ENCODE measurements at places on chromosomes 13 and 19. TPM values are rescaled to one million over a fixed set of nuclear protein-coding genes. Genes with fewer than 3 reads are reported as not detected.

GRCh38 chr13:110617321-110618072 lies 2.2 kb downstream of the NAXD start:
- no peak for DNase-seq

GRCh38 chr13:24997367-24997967 lies 98.5 kb upstream of the PABPC3 start:
- no peak for DNase-seq

GRCh38 chr19:58010507-58010906 lies 7.9 kb upstream of the ZNF606 start:
- no peak for DNase-seq

- no peak for DNase-seq
Measured at GRCh38 chr13:47454986-47455385, 546.1 kb downstream of the SUCLA2 start.

GRCh38 chr13:111467111-111467890 lies 146.9 kb downstream of the TEX29 start:
- no peak for DNase-seq

DNA sequence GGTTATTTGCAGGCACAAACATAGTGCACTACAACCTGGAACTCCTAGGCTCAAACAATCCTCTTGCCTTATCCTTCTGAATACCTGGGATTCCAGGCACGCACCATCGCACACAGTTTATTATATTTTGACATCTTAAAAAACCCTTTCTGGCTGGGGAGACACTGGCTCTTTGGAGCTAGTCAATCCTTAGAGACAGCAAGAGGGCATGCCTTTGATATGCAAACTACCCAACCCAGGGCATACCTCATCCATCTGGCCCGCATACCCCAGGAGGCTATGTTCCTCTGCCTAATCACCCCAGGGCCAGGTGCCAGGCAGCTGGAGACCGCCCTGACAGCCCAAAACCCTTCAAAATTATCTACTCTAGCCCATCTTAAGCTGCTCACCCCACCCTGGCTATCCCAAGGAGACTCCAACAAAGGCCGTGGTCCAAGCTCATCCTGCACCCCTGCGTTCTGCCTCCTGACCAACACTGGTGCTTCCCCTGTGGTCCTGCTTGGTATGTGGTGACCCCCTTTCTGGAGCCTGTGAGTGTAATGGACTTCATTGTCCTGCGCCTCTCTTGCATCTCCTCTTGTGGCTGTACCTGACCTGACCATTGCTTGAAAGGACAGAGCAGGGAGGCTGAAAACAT lies 86.4 kb downstream of the RGCC start:
- no peak for DNase-seq

GRCh38 chr19:18223860-18224524 lies 2.2 kb downstream of the PDE4C start:
- DNase-seq, result peak; percentile 57

GRCh38 chr13:25375727-25376358 lies 4.1 kb downstream of the ATP8A2 start:
- DNase-seq, result no peak

DNA sequence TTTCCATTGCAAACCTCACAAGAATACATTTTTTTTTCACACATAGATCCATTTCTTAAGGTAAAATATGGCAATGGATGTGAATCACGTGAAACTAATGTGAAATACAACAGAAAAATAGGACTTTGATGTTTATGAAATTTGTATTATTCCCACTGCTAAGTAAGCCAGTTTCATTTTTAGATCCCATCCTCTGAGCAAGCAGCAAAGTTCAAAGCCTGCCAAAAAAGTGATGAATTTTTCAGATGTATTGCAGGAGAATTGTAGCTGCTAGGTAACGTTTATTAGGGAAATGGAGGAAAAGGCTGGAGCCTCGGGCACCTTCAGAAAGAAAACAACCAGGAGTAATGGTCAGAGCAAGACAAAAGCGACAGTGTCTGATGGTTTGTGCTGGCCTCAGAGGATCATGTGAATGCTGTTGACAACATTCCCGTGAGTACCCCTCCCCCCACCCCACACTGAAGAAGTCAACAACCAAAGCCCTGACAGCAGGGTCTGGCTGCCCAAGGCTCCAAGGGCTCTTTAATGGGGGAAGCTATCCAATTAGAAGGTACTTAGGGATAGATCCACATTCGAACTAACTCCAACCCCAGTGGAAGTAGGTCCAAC lies 95.5 kb downstream of the OXGR1 start:
- no peak for DNase-seq

DNA sequence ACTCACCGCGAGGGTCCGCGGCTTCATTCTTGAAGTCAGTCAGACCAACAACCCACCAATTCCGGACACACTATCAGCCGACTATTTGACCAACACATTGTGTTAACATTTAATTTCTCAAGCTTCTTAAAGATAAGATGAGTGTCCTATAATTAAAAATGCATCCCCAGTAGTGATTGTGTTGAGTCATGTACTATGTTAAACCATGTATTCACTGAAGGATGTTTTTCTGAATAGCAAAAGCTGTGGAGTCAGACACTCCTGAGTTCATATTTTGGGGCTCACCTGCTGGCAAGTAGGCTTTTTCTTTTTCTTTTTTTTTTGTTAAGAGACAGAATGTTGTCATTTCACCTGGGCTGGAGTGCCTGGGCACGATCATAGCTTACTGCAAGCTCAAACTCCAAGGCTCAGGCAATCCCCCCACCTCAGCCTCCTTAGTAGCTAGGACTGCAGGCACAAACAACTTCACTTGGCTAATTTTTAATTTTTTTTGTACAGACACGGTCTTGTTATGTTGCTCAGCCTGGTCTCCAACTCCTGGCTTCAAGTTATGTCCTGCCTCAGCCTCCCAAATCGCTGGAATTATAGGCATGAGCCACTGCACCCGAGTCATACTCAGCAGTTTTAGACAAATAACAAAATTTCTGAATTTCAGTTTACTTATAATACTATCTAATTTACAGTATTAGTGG lies 606.9 kb downstream of the PCDH9 start:
- DNase-seq, result no peak

- DNase-seq, result no peak
Measured at GRCh38 chr13:50552424-50552966, 291.0 kb downstream of the DLEU7 start.

DNA sequence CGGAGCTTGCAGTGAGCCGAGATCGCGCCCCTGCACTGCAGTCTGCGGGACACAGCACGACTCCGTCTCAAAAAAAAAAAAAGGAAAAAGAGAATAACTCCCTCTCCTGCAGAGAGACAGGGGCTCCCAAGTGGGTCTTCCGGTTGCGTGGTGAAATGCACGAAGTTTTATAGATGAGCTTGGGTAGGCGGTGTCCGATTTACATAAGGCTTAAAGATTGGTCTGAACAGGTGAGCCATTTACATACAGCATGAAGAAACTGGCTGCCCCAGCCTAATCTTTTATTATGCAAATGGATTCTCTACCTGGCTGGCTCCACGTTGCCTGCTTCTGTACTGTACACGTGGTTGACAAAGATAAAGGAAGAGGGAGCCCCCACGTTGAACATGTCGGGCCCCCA lies 19.5 kb downstream of the ADGRE2 start:
- DNase-seq, result no peak

DNA sequence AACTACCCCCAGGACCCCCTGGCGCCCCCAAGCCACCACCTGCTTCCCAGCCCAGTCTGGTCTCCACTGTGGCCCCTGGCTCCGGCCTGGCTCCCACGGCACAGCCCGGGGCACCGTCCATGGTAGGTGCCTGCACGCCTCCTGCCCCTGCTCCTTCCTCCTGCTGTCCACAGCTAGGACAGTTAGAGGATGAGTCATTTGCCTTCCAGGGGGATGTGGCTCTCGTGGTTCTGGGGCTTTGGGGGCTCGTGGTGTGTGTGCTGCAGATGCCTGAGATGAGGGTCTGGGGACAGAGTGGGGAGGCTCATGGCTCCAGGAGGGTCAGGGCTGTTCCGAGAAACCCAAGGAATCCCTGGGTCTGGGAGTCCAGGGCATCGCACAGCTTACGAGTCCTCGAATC lies 12.7 kb downstream of the MED25 start:
- no peak for DNase-seq

- no peak for DNase-seq
Measured at GRCh38 chr13:70415136-70415535, 306.9 kb upstream of the KLHL1 start.

- DNase-seq, result no peak
Measured at GRCh38 chr13:99572921-99573320, 71.6 kb downstream of the TM9SF2 start.

GRCh38 chr13:67043901-67044300 lies 186.2 kb downstream of the PCDH9 start:
- DNase-seq, result no peak

- no peak for DNase-seq
Measured at GRCh38 chr19:19602136-19602712, 16.3 kb downstream of the PBX4 start.

DNA sequence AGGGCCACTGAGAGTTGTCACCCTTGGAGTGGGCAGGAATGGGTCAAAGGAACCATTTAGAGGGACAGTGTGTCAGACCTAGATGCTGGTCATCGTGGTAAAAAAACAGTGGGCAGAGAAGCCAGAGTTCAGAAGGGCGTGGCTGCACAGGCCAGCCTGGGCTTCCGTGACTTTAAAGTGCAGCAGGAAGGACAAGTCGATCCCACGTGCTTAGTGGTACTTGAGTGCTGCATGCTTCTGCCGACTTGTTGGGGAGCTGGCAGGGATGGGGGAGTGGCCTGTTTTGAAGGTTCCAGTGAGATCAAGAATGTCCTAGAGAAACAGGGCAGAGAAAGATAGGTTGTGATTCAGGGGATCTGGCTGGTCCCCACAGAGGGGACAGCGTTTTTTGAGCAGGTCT lies 17.0 kb downstream of the LYL1 start:
- DNase-seq, result no peak

DNA sequence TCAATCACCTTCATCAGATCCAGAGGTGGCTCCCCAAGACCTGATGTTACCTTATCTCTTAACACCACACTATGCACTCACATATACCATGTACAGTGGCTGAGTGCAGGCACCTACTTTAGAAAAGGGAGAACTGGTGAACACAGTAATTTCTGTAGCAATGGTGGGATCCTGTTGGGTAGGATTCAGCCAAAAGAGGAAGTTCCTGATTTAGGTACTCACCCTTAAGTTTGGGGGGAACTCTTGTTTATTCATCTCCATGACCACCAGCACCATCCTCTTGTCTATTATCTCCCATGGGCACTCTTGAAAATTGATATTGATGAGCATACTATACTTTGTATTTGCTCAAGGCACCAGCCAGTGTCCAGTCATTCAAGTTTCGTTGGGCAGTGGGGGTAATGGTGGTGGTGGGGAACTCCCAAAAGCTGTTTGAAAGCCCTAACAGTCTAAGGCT lies 324.4 kb downstream of the LMO7 start:
- no peak for DNase-seq

- DNase-seq, result no peak
Measured at GRCh38 chr13:35472323-35472881, 4.1 kb downstream of the MAB21L1 start.

- no peak for DNase-seq
Measured at GRCh38 chr19:32346901-32347300, 1.5 kb downstream of the ZNF507 start.

- DNase-seq, result no peak
Measured at GRCh38 chr19:5091018-5091683, 122.2 kb downstream of the KDM4B start.

GRCh38 chr19:34345947-34346351 lies 19.0 kb upstream of the GPI start:
- peak; percentile 80 for DNase-seq

The SERPINE3 gene
- total RNA-seq, result not detected

The MATK gene
- 26.8 TPM for total RNA-seq

The IRGQ gene
- 23.0 TPM for total RNA-seq

The PCP2 gene
- total RNA-seq, result 0.99 TPM

The CATSPERD gene
- total RNA-seq, result not detected

The ZNF44 gene
- 9.7 TPM for total RNA-seq

The SPACA4 gene
- total RNA-seq, result not detected

The ELSPBP1 gene
- not detected for total RNA-seq

The IGFL1 gene
- not detected for total RNA-seq

The TMEM190 gene
- total RNA-seq, result not detected

The MAP4K1 gene
- total RNA-seq, result 497 TPM

The ELAVL3 gene
- total RNA-seq, result not detected

The LENG9 gene
- 6.3 TPM for total RNA-seq

The THSD8 gene
- 27.9 TPM for total RNA-seq

The CCNA1 gene
- total RNA-seq, result 3.8 TPM

The NALCN gene
- not detected for total RNA-seq

The PSG4 gene
- total RNA-seq, result not detected

The AP3D1 gene
- 110 TPM for total RNA-seq

The FUT6 gene
- total RNA-seq, result not detected

The ZNF792 gene
- 15.3 TPM for total RNA-seq

The CD33 gene
- total RNA-seq, result 6.2 TPM

The SEMA6B gene
- total RNA-seq, result not detected

Data from activated CD8-positive, alpha-beta memory T cell treated with anti-CD3 and anti-CD28 coated beads, Interleukin-2, amount 10 ng/mL, durations not matched to agents 7 days and 5 days (primary cell).